ENCODE measurements at places on chromosomes 11 and 22. TPM values are rescaled to one million over a fixed set of nuclear protein-coding genes. Genes with fewer than 3 reads are reported as not detected.

Gene TP53AIP1
- not detected for total RNA-seq

DNA sequence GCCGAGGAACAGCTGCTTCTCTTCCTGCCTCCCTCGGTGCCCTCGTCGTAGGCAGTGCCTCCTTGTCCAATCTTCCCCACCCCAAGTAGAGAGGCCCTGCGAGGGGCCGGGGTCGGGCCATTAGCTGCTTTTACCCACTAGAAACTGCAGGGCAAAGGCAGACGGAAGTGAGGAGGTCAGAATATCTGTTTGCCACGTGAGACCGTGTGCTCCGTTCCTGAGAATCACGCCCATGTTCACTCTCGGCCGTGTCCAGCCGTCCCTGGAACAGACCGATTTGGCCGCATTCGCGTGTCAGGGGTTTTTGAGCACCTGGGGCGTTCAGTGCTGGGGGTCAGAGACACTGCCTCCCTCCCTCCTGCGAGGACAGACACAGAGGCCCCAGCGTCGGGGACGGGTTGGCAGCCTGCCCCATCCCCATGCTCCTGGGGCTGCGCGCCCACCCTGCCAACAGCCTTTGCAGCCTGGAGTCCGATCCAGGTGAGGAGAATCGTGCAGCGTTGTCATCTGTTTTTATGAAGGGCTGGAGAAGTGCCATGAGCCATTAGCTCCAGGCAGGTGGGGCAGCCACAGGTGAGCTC is 982.2 kb downstream of the BRD1 start:
- no peak for DNase-seq
- H3K27me3 ChIP-seq = no peaks in the 10 kb centered on the region
- no peak overlapping the region for H3K4me3 ChIP-seq
- no peaks in the 10 kb centered on the region for H3K4me1 ChIP-seq

Gene RAPSN
- total RNA-seq = 0.15 TPM

- H3K4me1 ChIP-seq = no peaks in the 10 kb centered on the region
- no peak overlapping the region for H3K27ac ChIP-seq
- DNase-seq = no peak
- H3K4me3 ChIP-seq = no peak overlapping the region
- H3K36me3 ChIP-seq = no peaks in the 10 kb centered on the region
Measured at GRCh38 chr22:45475063-45475747, 27.5 kb upstream of the FBLN1 start.

GRCh38 chr22:43167001-43167589 is 15.7 kb downstream of the TSPO start:
- peaks cover 2% of the 10 kb centered on the region for H3K36me3 ChIP-seq
- H3K4me3 ChIP-seq = no peak overlapping the region
- no peak overlapping the region for H3K27ac ChIP-seq
- no peaks in the 10 kb centered on the region for H3K4me1 ChIP-seq
- no peaks in the 10 kb centered on the region for H3K27me3 ChIP-seq
